ENCODE measurements at places on chromosomes 2 and 18.

GRCh38 chr2:214103276-214104001, 307.4 kb upstream of the VWC2L start:
- DNase-seq, result no peak

DNA sequence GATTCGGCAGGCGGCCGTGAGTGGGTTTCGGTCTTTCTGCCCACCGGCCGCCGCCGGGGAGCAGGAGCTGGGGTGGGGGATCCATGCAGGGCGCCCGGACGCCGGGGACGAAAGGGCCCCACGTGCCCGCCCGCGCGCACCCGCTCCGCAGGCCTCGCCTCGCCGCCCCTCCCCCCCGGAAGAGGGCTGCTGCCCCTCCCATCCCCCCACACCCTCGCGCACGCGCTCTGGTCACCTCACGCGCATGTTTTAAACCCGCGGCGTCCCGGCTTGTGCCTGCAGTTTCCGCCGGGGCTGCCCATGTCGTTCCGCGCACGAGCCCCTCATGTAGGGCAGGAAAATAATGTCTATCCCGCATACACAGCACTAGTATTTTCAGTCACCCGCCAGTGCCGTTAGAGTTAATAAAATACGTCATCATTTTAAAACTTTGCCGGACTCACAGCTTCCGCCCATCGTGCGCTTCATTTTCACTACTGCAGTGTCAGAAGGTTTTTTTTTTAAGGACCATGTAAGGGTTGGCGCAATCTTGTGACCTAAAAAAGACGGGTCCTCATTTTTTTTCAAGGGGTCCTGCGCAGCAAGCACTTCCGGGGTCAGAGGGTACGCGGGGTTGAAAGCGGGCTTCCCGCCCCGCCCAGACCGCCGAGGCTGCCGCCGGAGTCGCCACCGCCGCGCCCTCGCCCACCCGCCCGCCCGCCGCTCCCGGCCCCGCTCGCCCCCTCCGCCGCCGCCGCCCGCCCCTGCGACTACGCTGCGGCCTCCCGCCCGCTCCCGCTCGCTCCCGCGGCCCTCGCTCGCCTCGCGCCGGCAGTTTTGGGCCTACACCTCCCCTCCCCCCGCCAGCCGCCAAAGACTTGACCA, at the start of gene PCBP1:
PCBP1 (plus strand) TSS at position 640 of the 864 bp plus-strand sequence. CDS start 267 bp downstream, outside the sequence.
- peak; percentile 95 for DNase-seq

DNA sequence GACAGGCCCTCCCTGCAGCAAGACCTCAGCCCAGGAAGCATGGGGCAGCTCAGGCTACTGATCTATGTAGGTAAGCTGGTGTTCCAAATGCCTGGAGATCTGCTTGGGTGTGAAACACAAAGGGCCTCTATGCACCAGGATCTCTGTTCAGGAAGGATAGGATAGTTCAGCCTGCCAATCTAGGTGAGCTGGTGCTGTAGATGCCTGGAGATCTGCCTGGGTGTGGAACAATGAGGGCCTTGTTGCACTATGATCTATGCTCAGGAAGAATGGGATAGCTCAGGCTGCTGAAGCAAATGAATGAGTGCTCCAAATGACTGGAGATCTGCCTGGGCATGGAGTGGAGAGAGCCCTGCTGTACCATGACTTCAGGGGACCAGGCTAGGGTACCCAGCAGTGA, 48.9 kb upstream of the MYL1 start:
- DNase-seq, result no peak

GRCh38 chr2:230691005-230691647, 21.5 kb upstream of the CAB39 start:
- peak; percentile 85 for DNase-seq

GRCh38 chr2:121333231-121333630, 48.2 kb upstream of the TFCP2L1 start:
- no peak for DNase-seq

DNA sequence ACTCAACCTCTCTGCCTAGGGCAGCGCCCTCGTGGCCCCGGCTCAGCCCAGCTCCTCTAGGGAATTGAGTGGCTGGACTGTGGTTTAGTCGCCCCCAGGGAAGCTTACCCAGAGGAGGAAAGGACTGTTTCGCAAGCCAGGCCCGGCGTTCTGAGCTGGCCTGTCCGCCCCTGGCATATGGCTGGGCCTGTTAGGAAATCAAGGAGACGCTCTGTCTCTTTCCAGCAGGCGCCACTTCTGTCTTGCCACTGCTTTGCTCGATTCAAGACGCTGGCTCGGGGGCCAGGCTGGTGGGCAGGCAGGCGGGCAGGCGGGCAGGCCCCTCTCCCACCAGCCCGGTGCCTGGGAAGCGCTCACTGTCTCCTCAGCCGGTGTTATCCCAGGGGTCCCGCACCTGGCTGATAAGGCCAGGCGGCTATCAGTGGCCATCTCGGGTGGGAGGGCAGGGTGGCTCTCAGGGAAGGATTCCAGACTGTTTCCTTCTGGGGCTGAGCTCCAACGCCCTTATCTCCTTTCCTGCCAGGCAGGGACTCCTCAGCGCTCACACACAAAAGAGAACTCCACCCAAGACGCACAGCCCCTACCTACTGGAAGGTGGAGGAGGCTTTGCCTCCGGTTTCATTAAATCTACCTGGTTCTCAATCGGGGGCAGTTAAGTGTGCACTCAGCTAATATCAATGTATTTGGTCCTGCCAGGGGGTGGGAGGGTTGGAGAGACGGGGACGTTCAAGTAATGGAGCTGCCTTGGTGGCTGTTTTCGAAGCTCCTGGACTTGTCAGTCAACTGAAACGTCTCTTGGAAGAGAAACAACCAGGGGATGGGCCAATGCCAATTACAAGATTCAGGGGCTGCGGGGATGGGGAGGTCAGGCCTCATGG, 109.1 kb downstream of the SMAD7 start:
- DNase-seq, result peak; percentile 69

GRCh38 chr2:19879120-19879519, 22.7 kb downstream of the TTC32 start:
- no peak for DNase-seq

GRCh38 chr2:171902840-171903420, 8.9 kb upstream of the SLC25A12 start:
- DNase-seq, result no peak

DNA sequence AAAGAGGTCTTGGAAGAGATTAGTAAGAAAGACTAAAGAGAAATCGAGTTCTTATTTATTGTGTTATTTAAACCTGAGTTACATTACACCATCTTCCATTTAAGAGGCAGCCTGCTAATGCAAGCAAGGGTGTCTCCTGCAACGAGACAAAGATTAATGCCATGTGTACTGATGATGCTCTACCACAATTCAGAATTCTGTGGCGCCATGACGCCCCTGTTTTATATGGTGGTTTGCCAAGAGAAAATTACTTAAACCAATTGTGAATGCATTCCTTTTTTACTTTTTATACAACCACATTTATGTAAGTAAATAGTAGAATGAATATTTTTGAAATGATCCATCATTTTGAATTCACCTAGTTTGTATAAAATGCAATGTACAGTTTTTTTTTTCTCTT, 356.1 kb upstream of the ZEB2 start:
- DNase-seq, result no peak

DNA sequence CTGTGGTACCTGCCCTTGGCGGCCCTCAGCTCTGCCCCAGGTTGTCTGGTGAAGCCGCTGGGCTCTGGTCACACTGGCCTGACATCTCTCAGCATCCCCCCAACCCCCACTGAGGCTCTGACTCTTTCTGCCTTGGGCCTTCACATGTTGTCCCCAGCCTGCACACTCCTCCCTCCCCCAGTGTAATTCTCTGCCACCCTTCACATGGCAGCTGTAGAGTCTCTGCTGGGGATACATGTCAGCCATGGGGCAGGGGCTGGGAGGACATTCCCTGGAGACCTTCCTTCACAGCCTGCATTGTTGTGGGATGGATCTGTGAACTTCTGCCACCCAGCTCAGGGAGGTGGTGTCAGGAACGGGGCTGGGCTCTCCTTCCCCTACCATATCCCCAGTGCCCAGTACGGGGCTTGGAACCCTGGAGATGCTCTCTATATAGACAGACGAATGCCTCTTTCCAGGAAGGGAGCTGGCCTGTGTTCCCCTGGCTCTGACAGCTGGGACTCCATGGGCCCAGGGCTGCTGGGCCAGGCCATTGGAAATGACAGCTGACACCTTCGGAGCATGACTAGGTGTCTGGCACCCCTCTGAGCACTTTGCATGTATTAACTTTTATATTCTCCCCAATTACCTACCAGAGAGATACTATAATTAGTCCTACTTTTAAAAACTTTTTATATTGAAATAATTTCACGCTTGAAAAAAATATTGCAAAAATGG, 151.5 kb downstream of the INHBB start:
- DNase-seq, result no peak

- no peak for DNase-seq
Measured at GRCh38 chr18:32201948-32202672, 12.3 kb downstream of the MEP1B start.

- no peak for DNase-seq
Measured at GRCh38 chr2:64906853-64907536, 82.2 kb upstream of the SLC1A4 start.

GRCh38 chr2:154557906-154558305, 140.6 kb upstream of the KCNJ3 start:
- no peak for DNase-seq

DNA sequence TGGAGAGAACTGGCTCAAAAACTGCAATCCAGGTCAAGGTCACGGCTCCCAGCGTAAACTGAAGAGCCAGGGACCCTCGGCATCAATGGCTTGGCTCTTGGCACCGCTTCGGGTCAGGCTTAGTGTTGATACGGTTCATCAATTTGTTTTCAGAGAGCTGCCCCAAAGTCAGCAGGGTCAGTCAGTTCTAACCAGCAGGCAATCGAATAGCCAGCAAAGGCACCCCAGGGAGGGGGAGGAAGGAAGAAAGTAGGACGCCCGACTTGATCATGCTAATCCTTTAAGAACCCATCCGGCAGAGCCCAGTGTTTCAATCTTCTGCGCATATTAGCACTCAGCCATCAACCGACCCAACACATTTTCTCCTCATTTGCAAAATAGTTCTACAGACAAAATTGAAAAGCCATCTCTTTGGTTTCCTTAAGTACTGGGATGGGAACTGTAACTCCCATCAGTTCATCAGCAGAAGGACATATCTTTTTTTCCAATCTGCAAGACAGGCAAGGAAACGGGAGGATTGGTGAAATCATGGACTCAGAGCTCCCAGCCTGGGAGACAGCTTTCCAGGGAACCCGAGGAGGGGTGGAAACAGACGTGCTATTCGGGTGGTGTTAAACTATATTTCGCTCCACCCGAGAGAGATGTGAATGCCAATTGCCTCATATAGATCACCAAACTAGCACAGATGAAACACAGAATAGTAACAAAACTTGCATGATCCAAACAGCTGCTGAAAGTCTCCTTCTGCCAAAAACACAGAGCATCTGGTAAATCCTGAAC, 40.7 kb upstream of the CABLES1 start:
- no peak for DNase-seq

GRCh38 chr18:62578980-62579511, 56.2 kb downstream of the ZCCHC2 start:
- no peak for DNase-seq

DNA sequence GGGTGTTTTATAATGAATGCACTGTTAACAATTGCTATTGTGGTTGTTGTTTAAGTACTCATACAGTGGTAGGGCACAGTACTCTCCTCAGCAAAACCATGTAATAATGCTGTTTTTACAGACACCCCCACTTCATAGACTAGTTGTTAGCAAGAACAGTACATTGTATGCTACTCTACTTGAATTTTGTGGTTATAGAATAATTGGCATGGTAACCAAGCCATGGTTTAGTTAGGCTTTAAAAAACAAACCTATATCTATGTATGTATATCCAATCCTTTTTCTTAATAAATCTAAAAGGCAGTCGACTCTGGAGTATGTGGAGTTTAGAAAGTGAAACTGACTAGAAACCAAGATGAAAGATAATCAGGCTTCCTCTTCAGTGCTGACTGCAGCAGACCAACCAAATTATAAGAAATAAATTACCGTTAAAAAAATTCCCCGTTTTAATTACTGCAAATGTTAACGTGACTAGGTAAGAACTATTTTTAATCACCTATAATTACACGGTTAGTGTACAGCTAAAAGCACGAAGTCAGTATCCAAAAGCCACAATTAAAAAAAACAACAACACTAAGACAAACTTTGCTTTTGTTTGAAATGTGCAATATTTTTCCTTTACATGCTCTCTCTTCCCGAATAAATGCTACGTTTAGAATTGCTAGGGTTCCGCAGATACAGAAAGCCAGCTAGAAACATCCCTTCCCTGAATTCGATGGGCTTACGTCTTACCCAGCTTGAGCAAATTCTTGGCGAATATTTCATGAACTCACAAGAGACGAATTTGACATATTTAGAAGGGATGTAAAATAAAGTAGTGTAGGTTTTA, 113.3 kb upstream of the SERTAD2 start:
- DNase-seq, result no peak

GRCh38 chr18:58309610-58310239, 265.7 kb downstream of the NEDD4L start:
- no peak for DNase-seq

GRCh38 chr2:176035013-176035691, 33.1 kb upstream of the LNPK start:
- DNase-seq, result peak; percentile 22

DNA sequence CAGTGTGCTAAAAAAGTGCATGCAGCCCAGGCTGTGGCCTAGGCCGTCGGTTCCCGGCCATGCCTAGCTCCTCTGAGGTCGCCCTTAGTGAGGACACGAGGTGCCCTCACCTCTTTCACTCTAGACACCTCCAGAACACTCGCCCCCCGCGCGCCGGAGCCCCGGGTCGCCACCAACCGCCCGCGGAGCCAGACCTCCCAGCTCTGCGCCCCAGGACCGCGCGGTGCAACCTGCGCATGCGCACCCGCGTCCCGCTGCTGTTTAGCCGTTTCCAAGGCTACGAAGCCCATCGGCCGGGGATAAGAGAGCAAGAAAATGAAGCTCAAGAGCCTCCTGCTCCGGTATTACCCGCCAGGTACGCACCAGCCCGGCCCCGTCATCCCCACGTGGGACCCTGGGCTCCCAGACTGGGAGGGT, at the start of gene DAW1:
DAW1 (plus strand) TSS at position 257 of the 417 bp plus-strand sequence; CDS start at position 316, 59 bp downstream.
- peak; percentile 87 for DNase-seq

DNA sequence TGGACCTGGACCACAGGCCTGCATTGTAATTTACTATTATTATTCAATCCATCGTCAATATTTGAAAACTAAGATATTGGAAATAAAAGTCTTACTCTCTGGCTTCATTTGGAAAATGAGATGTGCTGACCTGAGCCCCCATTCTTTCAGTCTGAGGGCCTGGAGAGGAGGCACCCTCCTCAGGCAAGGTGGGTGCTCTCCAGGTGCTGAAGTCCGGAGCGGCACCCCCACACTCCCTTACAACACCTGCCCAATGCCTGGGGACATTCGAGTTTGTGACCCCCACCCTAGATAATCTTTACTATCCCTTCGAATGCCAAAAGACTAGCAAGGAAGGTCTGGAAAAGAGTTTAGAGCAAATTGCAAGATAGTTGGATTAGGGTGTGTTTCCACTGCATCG, 133.3 kb downstream of the EN1 start:
- no peak for DNase-seq

GRCh38 chr18:10274301-10274700, 180.1 kb upstream of the APCDD1 start:
- no peak for DNase-seq

DNA sequence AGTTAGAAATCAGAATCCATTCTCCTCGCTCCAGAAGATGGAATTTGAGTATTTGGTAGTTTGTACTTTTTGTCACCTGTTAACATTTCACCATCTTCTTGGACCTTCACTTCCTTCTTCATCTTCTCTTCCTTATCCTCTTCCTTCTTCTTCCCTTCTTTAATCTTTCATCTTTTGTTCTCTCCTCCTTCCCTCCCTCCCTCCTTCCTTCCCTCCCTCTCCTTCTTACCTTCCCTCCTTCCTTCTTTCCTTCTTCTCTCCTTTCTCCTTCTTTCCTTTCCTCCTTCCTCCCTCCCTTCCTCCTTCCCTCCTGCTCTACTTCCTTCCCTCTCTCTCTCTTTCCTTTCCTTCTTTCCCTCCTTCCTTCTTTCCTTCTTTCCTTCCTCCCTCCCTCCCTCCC, 31.1 kb upstream of the LTBP1 start:
- no peak for DNase-seq
